ENCODE measurements at places on chromosomes 16 and 17.

GRCh38 chr17:42202159-42202558 is 7.9 kb upstream of the GHDC start:
- no peak for DNase-seq

- DNase-seq = peak; percentile 78
Measured at GRCh38 chr16:46757339-46758050, 9.4 kb upstream of the MYLK3 start.

- no peak for DNase-seq
Measured at GRCh38 chr16:22337849-22338635, 36.4 kb downstream of the CDR2 start.

GRCh38 chr16:66091471-66091891 is 275.0 kb upstream of the CDH5 start:
- no peak for DNase-seq

GRCh38 chr16:68776821-68777485 is 39.9 kb downstream of the CDH1 start:
- DNase-seq = no peak

DNA sequence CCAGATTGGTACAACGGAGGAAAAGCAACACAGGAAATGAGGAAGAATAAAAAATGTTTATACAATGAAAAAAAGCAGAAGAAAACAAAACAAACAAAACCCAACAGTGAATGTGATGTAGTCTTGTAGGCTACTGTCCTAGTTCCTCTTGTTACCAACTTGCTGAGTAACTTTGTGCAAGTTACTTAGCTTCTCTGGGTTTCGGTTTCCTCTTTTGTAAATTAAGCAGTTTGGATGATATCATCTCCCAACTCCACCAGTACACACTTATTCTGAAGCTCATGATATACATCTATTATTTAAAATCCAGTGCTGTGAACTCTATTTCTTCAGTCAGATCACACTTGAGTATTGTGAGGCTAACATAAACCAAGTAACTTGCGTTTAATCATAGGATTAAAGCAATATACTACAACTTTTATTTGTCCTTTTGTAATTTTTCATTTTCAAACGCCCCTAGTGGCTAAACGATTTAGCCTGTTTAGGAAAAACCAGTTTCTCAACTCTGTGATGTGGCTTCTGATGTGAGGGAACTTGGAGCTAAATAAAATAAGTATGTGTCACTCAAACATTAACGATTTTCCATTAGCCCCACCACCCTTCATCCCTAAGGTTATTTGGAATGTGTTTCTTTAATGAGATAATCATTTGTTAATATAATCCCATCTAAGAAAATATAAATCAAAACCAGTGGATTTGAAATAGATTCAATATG is 1.4 kb upstream of the UNK start:
- no peak for DNase-seq

GRCh38 chr17:18009609-18010420 is 29.2 kb downstream of the ATPAF2 start:
- DNase-seq = peak; percentile 45

GRCh38 chr16:77822661-77823060 is 34.3 kb downstream of the VAT1L start:
- DNase-seq = no peak

GRCh38 chr17:77675816-77676215 is 282.7 kb upstream of the TNRC6C start:
- no peak for DNase-seq

- peak; percentile 72 for DNase-seq
Measured at GRCh38 chr17:18966831-18967624, 15.1 kb downstream of the SLC5A10 start.

DNA sequence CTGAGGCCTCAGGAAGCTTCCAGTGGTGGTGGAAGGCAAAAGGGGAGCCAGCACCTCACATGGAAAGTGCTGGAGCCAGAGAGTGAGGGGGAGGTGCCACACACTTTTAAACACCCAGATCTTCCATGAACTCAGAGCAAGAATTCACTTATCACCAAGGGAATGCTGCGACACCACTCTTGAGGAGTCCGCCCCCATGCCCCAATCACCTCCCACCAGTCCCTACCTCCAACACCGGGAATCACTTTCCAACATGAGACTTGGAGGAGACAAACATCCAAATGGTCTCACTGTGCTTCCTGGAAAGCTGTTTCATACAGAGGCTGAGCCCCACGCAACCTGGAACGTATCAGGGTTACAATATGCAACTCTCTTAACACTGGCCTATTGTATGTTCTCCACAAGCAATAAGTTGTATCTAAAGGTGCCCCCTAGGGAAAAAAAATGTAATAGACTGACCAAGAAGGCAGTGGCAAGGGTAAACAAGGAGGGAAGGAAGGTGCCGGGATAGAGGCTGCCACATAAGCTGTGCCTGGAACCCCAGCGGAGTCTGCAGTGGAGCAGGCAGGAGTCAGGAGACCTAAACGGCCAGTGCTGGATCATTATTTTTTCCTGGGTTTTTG is 106.7 kb upstream of the FOXF1 start:
- DNase-seq = no peak

GRCh38 chr17:30230596-30231125 is 4.8 kb downstream of the SLC6A4 start:
- peak; percentile 54 for DNase-seq

Measured in endodermal cell (in vitro differentiated cells).